Activated B cell treated with CpG ODN at 0.5 μM for 24 hours (primary cell): ENCODE measurements at places on chromosomes 2 and 18. TPM values are rescaled to one million over a fixed set of nuclear protein-coding genes. Genes with fewer than 3 reads are reported as not detected.
A peak's percentile ranks its signal among the peaks of the same experiment; 100 is the strongest.

DNA sequence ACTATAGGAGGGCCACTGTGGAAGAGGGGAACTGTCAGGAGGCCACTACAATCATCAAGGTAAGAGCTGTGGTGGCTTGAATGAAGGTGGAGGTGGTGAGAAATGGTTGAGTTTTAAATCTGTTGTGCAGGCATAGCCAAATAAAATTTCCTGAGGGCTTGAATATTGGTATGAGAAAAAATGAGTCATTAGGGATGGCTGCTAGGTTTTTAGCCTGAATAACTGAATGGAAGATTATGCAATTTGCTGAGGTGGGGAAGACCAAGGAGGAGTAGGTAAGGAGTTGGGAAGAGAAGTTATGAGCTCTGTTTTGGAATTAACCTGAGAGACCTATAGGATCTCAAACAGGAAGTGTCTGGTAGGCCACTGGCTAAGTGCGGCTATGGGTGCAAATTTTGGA lies 84.0 kb downstream of the KLHL14 start:
- DNase-seq, result no peak
- H3K4me1 ChIP-seq, result peaks cover 6% of the 10 kb centered on the region
- no peaks in the 10 kb centered on the region for H3K27me3 ChIP-seq

GRCh38 chr2:28594332-28595108 lies 98.7 kb downstream of the PLB1 start:
- H3K4me1 ChIP-seq, result peaks cover 10% of the 10 kb centered on the region
- peaks cover 5% of the 10 kb centered on the region for H3K27me3 ChIP-seq
- H3K27ac ChIP-seq, result no peak overlapping the region
- peak overlapping the region; percentile 44 for H3K4me3 ChIP-seq
- DNase-seq, result peak; percentile 62
- no peaks in the 10 kb centered on the region for H3K36me3 ChIP-seq

- peaks cover 3% of the 10 kb centered on the region for H3K4me1 ChIP-seq
- no peak overlapping the region for H3K27ac ChIP-seq
- H3K27me3 ChIP-seq, result no peaks in the 10 kb centered on the region
- no peaks in the 10 kb centered on the region for H3K36me3 ChIP-seq
Observed at GRCh38 chr2:119290859-119291587, 67.4 kb downstream of the STEAP3 start.

GRCh38 chr2:177748360-177748759 lies 324.2 kb downstream of the PDE11A start:
- H3K27me3 ChIP-seq, result peaks cover 5% of the 10 kb centered on the region
- H3K4me1 ChIP-seq, result no peaks in the 10 kb centered on the region
- H3K36me3 ChIP-seq, result no peaks in the 10 kb centered on the region

DNA sequence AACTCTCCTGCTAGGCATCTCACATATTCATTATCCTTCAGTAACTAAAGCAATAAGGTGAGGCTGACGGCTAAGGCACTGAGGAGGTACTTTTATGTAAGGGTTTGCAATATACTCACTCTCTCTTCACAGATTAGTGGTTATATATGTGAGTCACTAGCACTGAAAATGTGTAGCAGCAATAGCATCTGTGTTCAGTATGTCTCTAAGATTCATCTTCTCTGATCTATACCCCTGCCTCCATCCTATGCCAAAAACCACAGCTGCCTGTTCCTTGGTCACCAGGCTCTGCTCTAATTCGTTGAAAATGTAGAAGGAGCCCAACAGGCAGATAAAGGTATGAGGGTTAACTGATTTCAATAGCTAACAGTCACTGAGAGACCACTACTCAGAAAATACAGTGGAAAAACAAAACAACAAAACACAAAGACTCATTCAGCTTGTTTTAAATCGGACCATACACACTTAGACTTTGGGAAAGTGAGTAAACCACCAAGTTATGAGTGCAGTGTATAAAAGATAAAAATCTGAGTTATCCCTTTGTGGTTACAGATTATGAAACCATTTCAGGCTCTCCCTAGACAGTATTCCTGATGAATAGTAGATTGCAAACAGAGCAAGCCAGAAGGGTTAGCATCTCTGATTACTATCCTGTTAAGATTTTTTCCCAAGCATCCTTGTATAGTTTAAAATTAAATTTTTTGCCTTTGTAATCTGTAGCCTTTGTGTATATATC lies 75.3 kb upstream of the CYP26B1 start:
- no peaks in the 10 kb centered on the region for H3K4me1 ChIP-seq
- no peak overlapping the region for H3K27ac ChIP-seq
- H3K27me3 ChIP-seq, result no peaks in the 10 kb centered on the region
- H3K4me3 ChIP-seq, result no peak overlapping the region

The SERPINB4 gene
- not detected in 2 replicates for total RNA-seq
